ENCODE measurements at places on chromosomes 7 and 10.

DNA sequence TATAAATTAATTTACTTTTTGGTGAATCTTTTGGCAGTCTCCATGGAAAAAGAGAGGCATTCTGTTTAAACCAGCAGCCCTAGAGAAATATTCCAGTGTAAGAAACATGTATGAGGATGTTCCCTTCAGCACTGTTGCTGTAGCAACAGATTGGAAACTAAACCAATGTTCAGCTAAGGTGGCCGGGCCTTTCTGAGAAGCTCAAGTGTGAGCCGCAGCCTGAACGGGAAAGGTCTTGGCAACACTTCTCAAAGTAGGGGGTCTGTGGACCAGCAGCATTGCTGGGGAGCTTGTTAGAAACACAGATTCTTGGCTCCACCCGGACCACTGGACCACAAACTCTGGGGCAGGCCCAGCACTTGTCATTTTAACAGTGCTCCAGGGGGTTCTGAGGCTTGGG is 36.2 kb downstream of the RAMP3 start:
- no peak for DNase-seq

GRCh38 chr10:80473692-80474596 is 19.8 kb downstream of the TSPAN14 start:
- DNase-seq: no peak

DNA sequence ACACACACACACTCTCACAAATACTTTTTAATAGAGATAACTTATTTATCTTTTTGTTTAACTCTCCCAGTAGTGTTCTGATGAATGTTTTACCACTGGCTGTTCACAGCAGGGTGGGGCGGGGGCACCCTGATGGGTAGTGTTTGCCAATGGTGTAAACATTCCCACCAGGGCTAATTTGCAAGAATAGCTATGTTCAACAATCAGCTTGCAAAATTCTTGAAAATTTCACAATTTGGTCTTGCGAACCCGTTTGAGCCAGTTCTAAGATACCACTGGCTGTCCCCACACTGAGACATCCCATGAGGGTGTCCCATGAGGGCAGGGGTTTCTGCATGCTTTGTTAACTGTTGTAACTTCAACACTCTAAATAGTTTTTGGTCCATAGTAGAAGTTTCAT is 348.5 kb downstream of the CXCL12 start:
- no peak for DNase-seq

DNA sequence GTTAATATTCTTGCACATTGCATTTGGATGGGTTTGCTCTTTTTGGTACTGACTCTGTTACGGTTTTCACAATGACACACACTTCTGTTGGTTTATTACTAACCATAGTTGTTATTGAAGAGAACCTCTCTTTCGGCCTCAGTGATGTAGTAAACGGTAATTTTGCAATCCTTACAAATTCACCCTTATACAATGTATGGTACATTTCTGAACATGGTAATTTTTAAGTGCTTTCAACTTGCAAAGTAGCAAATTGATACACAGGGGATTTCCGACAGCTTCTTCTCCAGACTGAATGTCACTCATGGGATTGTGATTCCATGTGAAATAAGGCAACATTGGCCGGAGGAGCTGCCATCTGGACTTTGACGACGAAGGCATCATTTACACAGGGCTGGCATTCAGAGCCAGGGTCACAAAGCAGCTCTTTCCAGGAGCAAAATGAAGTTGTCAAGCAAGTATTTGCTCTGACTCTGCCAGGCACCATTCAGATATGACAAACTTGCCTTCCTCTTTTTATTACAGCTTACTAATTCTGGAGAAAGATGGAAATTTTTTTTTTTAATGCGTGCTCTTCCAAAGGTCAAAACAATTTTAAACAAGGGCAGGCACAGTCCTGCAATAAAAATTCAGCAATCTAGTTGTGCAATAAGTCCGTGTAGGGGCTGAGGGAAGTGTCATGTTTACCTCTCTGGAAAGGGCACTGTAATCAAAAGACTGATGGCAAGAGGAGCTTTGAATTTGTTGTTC is 711.5 kb upstream of the C7orf33 start:
- no peak for DNase-seq

- no peak for DNase-seq
Measured at GRCh38 chr10:80407812-80408241, 524 bp upstream of the PRXL2A start.

DNA sequence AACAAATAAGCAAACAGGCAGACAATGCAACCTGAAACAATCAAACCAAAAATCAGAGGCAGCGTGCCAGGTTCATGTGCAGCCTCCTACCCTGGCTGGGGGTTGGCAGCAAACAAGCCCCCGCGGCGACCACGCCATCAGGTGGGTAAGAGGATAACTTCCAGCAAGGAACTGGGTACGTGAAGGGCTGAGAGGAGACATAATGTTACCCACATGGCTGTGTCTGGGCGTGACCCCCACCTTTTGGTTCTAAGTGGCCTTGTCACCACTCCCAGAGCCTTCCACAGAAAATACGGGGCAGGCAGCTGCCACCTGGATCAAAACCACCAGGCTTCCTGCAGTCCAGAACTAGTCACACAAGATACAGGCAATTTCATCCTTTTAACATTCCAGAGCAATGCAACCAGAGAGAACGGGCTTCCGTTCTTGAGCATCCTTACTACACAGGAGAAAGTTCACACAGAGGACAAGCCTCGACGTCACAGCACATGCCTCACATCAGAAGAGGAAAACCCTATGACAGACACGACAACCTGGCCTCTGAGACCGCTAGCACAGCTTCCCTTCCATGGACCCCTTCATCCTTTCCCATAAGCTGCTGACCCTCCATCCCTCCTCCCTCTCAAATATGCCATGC is 171.0 kb downstream of the GRID1 start:
- no peak for DNase-seq

- DNase-seq: no peak
Measured at GRCh38 chr7:144378651-144379050, 23.4 kb downstream of the ARHGEF5 start.

- DNase-seq: no peak
Measured at GRCh38 chr10:4662576-4663161, 163.3 kb upstream of the AKR1E2 start.

DNA sequence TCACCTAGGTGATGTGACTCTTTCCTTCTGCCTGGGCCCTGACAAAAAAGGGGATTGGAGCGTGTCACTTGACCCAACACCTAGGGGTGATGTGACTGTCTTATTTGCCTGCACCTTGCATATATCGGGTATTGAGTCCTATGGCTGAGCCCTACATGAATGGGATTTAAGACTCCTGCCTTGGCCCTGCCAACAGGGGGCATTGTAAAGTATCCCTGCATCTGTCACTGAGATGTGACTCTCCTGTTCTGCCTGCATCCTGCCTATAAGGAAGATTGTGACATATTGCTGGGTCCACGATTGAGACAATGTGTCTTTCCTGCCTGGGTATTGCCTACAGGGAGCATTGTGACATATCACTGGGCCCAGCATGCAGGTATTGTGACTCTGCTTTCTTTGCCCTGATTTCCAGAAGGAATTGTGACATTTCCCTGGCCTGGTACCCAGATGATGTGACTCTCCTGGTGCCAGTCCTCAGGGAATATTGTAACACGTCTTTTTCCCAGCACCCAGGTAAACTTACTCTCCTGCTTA is 14.2 kb upstream of the ZNF107 start:
- no peak for DNase-seq

- no peak for DNase-seq
Measured at GRCh38 chr10:102010961-102011360, 45.0 kb downstream of the ARMH3 start.

DNA sequence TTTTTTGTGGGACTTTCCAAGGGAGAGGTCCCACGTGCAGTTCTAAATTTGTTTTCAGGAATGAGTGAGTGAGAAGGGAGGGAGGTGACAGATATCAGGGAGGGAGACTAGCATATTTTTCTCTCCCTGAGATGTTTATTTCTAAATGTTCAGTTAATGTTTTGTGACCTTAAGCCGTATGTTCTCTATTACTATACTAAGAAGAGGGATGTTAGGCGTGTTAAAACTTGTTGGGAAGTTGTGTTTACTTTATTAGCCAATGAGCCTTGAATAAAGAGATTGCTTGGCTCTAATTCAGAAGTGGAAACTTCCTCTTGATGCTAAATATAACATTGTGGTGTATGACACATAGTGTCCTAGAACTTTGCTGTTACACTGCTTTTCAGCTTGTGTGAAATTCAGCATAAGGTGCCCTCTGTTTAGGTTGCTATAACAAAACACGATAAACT is 37.3 kb downstream of the DNAH11 start:
- no peak for DNase-seq

GRCh38 chr10:26781797-26782196 is 79.0 kb downstream of the ABI1 start:
- DNase-seq: no peak

- DNase-seq: no peak
Measured at GRCh38 chr7:7687800-7688199, 30.6 kb downstream of the RPA3 start.

GRCh38 chr10:74896788-74897527 is 70.6 kb downstream of the KAT6B start:
- no peak for DNase-seq

- DNase-seq: no peak
Measured at GRCh38 chr7:69187824-69188333, 410.4 kb upstream of the AUTS2 start.

DNA sequence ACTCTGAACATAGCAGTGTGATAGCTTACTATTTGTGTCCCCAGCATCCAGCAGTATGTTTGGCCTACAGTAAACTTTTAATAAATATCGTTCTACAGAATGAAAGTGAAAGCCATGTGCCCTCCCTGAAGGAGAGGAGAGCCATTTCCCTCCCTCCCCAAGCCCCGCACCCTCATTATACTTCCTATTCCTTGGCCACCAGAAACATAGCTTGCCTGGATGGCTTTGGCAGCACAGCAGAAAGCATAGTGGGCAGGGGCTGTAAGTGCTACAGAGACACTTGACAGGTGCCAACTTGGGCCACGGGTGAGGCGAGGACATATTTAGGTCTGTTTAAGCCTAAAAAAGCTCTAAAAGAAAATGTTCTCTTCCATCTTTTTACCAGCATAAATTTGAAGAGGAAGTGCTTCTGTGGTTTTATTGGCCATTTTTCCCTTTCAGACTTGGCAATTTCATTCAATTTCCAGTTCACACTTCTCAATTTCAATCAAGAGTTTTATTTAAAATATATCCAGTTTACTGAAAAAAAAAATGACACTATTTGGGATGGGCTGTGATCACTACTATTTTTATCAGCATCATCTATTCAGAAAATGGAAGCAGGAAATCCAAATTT is 12.7 kb downstream of the HHEX start:
- DNase-seq: no peak

DNA sequence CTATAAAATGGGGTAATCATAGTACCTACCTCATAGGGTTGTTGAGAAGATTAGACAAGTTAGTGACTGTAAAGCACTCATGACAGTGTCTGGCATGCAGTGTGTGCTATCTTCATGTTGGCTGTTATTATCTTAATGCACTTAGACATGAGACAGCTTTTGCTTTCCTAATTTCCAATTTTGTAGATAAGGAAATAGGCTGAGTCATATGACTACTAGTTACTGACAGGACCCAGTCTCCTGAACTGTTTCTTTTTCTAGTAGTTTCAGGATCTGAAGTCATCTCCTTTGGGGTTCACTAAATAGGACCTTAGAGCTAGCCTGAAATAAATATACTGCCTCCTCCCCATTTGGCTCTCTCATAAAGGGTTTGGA is 74.2 kb downstream of the SNX10 start:
- no peak for DNase-seq

DNA sequence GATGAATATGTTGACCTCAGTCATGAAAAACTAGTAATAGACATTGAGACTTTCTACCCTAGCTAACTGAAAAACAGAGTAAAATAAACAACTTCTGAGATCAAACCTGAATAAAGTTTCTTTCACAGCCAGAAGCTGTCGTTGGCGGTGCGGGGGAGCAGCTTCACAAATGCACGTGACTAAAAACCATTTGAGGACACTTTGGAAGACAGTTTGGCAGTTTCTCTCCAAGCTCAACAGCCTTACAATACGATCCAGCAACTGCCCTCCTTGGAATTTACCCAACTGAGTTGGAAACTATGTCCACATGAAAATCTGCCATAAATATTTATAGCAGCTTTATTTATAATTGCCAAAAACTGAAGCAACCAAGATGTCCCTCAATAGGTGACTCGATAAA is 63.1 kb downstream of the CYTH3 start:
- DNase-seq: no peak

DNA sequence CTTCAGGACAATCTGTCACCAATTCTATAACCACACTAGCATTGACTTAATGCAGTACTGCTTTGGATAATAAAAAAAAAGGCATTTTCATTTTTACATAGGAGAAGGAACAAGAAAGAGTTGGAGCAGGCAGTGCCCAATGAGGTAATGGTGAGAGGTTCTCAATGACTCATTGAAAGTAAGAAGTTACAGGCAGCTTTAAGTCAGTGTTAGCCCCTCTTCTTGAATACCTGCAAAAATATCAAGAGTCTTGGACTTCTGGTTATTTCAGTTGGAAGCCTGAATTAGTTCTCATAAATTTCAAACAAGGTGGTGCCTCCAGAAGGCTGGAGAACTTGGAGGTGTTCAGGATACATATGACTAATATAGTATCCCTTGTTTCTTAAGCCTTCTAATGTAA is 422.5 kb downstream of the HTR7 start:
- no peak for DNase-seq

DNA sequence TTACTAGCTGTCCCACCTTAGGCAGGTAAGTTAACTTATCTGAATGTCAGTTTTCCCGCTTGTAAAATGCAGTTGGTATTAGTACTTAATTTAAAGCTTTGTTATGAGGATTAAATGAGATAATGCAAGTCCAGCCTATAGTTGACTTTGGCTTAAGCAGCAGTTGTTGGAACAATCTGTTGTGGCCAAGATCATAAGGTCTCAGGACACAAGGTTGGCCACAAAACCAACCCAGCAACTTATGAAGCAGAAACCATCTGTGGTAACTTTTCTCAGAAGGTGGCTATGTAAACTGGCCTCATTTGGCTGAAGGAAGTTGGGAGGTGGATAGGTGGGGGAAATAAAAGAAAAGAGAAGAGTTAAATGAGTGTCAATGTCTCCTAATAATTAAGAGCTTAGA is 29.4 kb downstream of the ENTPD1 start:
- DNase-seq: no peak

All from CD4-positive, alpha-beta T cell treated with Interleukin-10 for 1 hour (primary cell).